ENCODE measurements at places on chromosomes 2 and 18.
A peak's percentile ranks its signal among the peaks of the same experiment; 100 is the strongest.

- no peak for DNase-seq
These were observed 29.5 kb upstream of the SLC35G4 start for GRCh38 chr18:11579916-11580315.

GRCh38 chr18:25832001-25832604 lies 258.3 kb downstream of the SS18 start:
- peak; percentile 2 for DNase-seq

DNA sequence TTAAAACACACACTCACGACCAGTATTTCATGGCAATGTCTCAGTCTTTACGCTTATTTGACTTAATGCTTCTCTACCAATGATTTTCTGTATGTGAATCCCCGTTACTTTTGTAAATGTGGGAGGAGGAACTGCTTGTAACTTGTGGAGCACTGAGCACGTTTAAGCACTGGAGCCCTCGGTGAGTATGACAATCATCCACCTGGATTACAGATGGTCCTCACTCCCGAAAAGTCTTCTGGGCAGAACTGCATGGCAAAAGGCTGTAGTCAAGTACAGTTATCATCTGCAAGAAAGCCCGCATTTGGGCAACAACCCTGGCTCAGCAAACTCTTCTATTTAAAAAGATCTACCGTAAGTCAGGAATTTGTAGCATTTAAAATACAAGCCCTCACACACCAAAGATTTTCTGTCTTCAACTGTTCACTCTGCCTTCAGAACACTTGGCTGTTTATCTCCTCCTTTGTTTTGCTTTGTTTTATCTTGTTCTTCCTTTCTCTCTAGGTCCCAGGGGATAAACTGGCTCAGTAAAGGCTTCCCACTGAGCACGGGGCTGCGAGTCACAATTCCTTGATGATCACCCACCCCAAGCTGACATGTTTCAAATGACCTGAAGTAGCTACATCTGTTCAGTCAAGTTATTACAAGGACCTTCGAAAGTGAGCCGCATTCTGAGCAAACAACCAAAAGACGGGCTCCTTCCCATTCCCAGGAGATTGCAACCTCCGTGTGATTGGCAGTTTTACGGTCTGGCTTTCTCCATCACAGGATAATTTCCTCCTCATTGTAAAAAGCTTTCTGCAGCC lies 102.2 kb downstream of the DLGAP1 start:
- no peak for DNase-seq

GRCh38 chr18:59980188-59980637 lies 80.4 kb downstream of the PMAIP1 start:
- no peak for DNase-seq

- no peak for DNase-seq
These were observed 587.9 kb downstream of the NRXN1 start for GRCh38 chr2:50443868-50444630.

DNA sequence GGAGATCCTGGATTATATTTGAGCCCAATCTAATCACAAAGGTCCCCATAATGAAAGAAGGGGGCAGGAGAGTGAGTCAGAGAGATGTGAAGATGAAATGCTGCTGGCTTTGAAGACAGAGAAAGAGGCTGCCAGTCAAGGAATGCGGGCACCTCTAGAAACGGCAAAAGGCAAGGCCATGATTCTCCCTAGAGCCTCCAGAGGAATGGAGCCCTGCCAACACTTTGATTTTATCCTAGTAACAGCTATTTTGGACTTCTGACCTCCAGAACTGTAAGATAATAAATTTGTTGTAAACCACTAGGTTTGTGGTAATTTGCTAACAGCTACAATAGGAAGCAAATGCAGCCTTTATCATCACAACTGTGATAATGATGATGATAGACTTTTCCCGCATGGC lies 32.9 kb downstream of the LBH start:
- DNase-seq = no peak
